ENCODE measurements at places on chromosomes 7 and 10. TPM values are rescaled to one million over a fixed set of nuclear protein-coding genes. Genes with fewer than 3 reads are reported as not detected.

The CELF2 gene
- 39.2 TPM for total RNA-seq

The TAS2R41 gene
- total RNA-seq, result not detected

DNA sequence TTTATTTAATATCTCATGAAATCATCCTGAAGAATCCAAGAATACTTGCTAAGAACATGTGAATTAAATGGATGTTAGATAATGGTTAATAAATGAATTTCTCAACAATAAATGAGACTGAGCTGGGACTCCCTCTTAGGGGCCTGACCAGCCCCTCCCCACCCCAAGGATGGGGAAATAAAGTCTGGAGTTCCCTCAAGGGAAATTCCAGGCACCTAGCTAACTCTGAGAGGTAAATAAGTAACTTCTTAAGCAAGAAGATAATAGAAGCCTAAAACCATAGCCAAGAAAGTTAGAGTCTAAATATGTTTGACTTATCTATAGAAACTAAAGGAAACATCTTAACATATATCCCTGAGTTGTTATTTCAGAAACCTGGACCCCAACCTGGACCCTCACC lies 32.2 kb upstream of the PPP1R9A start:
- H3K4me3 ChIP-seq, result no peak overlapping the region
- H3K27me3 ChIP-seq, result no peaks in the 10 kb centered on the region
- no peak for DNase-seq
- H3K27ac ChIP-seq, result no peak overlapping the region
- no peaks in the 10 kb centered on the region for H3K36me3 ChIP-seq

GRCh38 chr7:17319164-17320101 lies 21.0 kb downstream of the AHR start:
- no peak for DNase-seq
- no peak overlapping the region for H3K4me3 ChIP-seq
- H3K27ac ChIP-seq, result no peak overlapping the region
- H3K36me3 ChIP-seq, result no peaks in the 10 kb centered on the region
- no peaks in the 10 kb centered on the region for H3K27me3 ChIP-seq

Data from kidney (tissue), 22 donors.